Fibroblast of lung (primary cell): ENCODE measurements at places on chromosomes 6 and 20. TPM values are rescaled to one million over a fixed set of nuclear protein-coding genes. Genes with fewer than 3 reads are reported as not detected.
A peak's percentile ranks its signal among the peaks of the same experiment; 100 is the strongest.

The GSTA4 gene
- 47.2 and 51.9 TPM in 2 replicates for polyA plus RNA-seq

DNA sequence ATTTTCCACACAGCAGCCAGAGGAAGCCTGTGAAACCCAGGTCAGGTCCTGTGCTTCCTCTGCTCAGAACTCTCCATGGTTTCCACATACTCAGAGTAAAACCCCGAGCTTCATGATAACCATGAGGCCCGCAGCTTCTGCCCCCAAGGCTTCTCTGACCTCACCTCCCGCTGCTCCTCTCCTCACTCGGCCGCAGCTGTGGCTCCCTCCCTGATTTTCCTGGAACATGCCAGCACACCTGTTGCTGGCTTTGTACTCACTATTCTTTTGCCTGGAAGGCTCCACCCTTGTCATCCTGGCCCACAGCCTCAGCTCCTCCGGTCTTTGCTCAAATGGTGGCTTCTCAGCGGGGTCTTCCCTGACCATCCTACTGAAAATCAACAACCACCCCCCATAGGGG, 341.7 kb downstream of the PREX1 start:
- no peak overlapping the region for H3K27ac ChIP-seq
- no peaks in the 10 kb centered on the region for H3K27me3 ChIP-seq
- H3K4me3 ChIP-seq, result no peak overlapping the region
- H3K36me3 ChIP-seq, result no peaks in the 10 kb centered on the region

The MCCD1 gene
- not detected in 2 replicates for polyA plus RNA-seq

The SLC22A3 gene
- 0.03 TPM in 2 replicates for polyA plus RNA-seq

DNA sequence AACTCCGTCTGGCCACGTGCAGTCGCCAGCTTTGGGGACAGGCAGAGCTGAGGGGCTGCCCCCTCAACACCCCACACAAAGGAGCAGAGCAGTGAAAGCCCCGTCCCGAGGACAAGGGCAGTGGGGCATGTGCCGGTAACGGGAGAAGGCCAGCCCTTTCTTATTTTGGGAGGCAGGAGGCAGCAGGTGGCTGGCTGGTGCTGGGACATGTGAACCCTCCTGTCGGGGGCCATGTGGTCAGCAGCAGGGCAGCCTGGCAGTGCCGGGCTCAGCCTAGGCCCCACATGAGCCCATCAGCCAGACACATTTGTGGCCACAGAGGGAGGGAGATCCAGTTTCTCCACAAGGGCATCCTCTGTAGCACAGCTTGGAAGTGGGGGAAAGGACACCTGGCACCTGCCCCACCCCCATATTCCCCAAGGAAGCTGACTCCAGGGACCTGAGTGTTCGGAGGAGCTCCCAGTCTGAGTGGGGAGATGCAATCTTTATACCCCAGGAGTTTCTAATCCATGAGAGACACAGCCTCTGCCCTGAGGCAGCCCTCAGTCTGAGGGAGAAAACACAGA, 137.6 kb downstream of the MRPL14 start:
- H3K36me3 ChIP-seq, result no peaks in the 10 kb centered on the region
- H3K27ac ChIP-seq, result peak overlapping the region; percentile 59
- H3K4me3 ChIP-seq, result no peak overlapping the region
- H3K27me3 ChIP-seq, result peaks cover 4% of the 10 kb centered on the region
- H3K4me1 ChIP-seq, result peaks cover 19% of the 10 kb centered on the region

DNA sequence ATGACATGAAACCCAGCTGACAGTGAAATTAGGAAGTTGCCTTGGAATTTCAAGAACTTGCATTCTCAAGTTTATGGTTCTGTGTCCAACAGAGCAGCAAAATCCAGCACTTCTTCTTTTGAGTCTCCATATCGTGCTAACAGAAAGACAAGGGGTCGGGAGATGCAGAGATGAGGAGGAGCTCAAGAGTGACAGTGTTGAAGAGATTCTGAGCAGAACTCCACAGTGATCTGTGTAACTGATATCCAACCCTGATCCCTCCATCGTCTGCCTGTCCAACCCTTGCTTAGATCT, 21.2 kb upstream of the BTN1A1 start:
- H3K4me1 ChIP-seq, result peaks cover 5% of the 10 kb centered on the region
- no peak overlapping the region for H3K4me3 ChIP-seq
- no peaks in the 10 kb centered on the region for H3K36me3 ChIP-seq
- H3K27me3 ChIP-seq, result no peaks in the 10 kb centered on the region

The GINS1 gene
- 5.6 and 13.5 TPM in 2 replicates for polyA plus RNA-seq

DNA sequence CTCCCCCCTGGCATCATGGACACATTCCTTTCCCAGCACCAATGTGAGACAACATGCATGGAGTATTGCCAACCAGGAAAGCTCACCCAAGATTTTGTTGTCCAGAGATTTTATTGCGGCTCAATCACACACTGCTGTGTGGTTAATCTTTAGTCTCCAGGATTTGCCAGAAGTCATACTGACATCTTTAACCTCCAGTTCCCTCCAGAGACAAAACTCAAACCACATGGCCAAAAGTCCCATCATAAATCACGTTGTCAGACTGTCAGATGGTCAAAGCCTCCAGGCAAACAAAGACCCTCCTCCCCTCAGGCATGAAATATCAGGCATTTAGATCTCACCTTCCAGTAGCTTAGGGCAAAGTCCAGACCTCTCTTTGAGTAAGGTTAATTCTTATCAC, 97.3 kb upstream of the OPRM1 start:
- H3K4me3 ChIP-seq, result no peak overlapping the region
- DNase-seq, result no peak
- H3K27me3 ChIP-seq, result no peaks in the 10 kb centered on the region
- H3K27ac ChIP-seq, result no peak overlapping the region
- H3K36me3 ChIP-seq, result no peaks in the 10 kb centered on the region
- H3K4me1 ChIP-seq, result no peaks in the 10 kb centered on the region

DNA sequence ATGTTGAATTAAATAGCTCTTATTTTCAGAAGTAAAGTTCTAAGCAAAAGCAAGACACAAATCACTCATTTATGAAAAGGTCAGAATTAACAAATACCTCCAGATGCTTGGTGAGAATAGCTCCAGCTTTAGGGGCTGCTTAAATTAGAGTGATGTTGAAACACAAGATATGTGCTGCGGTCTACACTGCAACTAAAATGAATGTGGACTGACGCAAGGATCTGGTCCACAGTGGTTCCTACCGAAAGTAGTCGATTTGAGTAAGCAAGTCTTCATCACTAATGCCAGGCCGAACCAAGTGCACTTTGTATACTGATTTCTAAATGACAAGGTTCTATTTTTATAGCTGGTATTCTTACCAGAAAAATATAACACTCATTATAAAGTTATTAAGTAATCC, 96.3 kb downstream of the PRDM1 start:
- no peak for DNase-seq
- no peak overlapping the region for H3K4me3 ChIP-seq
- H3K27ac ChIP-seq, result peak overlapping the region; percentile 23
- H3K4me1 ChIP-seq, result peaks cover 6% of the 10 kb centered on the region
- H3K36me3 ChIP-seq, result no peaks in the 10 kb centered on the region

GRCh38 chr6:3623451-3624249, 127.9 kb downstream of the PXDC1 start:
- H3K27me3 ChIP-seq, result peaks cover 10% of the 10 kb centered on the region
- H3K27ac ChIP-seq, result no peak overlapping the region
- no peak for DNase-seq
- H3K4me3 ChIP-seq, result no peak overlapping the region
- no peaks in the 10 kb centered on the region for H3K4me1 ChIP-seq

- no peak for DNase-seq
- no peaks in the 10 kb centered on the region for H3K27me3 ChIP-seq
- peaks cover 2% of the 10 kb centered on the region for H3K4me1 ChIP-seq
- H3K27ac ChIP-seq, result no peak overlapping the region
Observed at GRCh38 chr6:124956018-124956417, 6.2 kb upstream of the RNF217 start.

The ELOVL2 gene
- polyA plus RNA-seq, result 1.7 and 13.9 TPM in 2 replicates

The UFL1 gene
- 12.5 and 14.9 TPM in 2 replicates for polyA plus RNA-seq

The BANF2 gene
- polyA plus RNA-seq, result not detected in 2 replicates

The RALGAPB gene
- polyA plus RNA-seq, result 15.6 and 19.5 TPM in 2 replicates

- H3K27me3 ChIP-seq, result no peaks in the 10 kb centered on the region
- no peak for DNase-seq
- no peaks in the 10 kb centered on the region for H3K36me3 ChIP-seq
- no peaks in the 10 kb centered on the region for H3K4me1 ChIP-seq
- H3K4me3 ChIP-seq, result no peak overlapping the region
Observed at GRCh38 chr6:130216620-130217019, 6.1 kb downstream of the SAMD3 start.

The PTCRA gene
- not detected in 2 replicates for polyA plus RNA-seq

DNA sequence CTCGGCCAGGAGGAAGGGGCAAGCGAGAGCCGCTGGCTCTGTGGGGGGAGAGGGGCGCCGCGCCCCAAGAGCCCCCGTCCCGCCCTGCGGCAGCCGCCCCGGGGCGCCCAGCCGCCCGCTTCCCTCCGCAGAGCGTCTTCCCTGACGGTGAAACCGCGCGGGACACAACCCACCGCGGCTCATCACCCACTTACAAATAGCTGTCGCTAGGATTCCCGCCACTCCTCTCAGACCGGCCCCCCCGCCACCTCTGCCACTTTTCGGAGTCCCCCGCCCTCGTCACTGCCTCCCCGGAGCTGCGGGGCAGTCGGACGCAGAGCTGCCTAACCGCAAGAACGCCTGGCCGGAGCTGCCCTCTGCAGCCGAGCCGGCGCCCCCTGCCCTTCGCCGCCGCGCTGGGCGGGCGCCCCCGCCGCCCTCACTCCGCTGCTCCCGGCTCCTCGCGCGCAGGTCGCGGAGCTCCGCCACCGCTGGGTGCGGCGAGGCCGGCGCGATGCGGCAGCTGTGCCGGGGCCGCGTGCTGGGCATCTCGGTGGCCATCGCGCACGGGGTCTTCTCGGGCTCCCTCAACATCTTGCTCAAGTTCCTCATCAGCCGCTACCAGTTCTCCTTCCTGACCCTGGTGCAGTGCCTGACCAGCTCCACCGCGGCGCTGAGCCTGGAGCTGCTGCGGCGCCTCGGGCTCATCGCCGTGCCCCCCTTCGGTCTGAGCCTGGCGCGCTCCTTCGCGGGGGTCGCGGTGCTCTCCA, at the start of gene SLC35D3:
Gene SLC35D3, plus strand, starts transcription at position 366 of the 749 bp plus-strand sequence. Its CDS starts 128 bp downstream, at position 494.
- peaks cover 33% of the 10 kb centered on the region for H3K27me3 ChIP-seq
- H3K4me1 ChIP-seq, result peaks cover 5% of the 10 kb centered on the region
- no peak within 1 kb of the TSS for H3K27ac ChIP-seq
- H3K4me3 ChIP-seq, result peak within 1 kb of the TSS; percentile 43

DNA sequence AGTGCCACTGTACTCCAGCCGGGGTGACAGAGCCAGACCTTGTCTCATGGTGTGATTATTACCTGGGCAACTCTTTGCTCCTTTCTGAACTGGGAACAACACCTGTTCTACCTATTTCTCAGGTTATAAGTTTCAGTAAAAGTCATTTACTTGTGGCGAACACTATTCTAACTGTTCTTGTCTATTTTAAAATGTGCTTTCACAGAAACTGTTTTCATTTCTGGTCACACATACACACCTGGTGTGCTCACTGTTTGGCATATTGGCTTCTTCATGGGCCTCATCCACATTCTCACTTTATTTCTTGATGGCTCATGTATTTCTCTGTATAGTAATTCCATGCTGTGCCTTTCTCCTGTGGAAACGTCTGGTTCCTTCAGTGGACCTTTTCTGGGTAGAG, 30.5 kb upstream of the XRN2 start:
- H3K4me3 ChIP-seq, result no peak overlapping the region
- no peaks in the 10 kb centered on the region for H3K36me3 ChIP-seq
- no peaks in the 10 kb centered on the region for H3K27me3 ChIP-seq
- H3K27ac ChIP-seq, result no peak overlapping the region

- H3K27ac ChIP-seq, result peak overlapping the region; percentile 81
- H3K27me3 ChIP-seq, result no peaks in the 10 kb centered on the region
- no peaks in the 10 kb centered on the region for H3K36me3 ChIP-seq
Observed at GRCh38 chr6:157032923-157033322, 255.7 kb downstream of the ARID1B start.

DNA sequence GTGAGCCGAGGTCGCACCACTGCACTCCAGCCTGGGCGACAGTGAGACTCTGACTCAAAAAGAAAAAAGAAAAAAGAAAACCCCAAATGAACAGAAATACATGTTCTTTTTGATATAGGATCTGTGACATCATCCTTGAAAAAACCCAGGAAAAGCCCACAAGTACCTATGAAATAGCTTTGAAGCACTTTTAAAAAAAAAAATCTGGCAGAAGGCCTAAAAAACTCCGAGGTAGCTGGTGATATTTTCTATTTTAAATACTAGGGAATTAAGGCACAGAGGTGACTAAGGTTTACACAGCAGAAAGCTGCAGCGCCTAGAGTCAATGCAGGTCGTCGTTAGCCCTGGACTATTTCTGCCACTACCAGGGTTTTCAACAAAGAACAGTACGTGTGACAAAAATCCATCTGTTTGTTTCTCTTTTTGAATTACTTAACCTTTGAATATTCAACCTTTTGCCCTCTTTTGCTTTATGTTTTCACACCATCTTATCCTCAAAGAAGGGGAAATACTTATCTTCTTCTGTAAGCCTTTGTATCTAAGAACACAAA, 39.4 kb upstream of the EEF1A1 start:
- DNase-seq, result no peak
- no peaks in the 10 kb centered on the region for H3K4me1 ChIP-seq
- H3K27me3 ChIP-seq, result no peaks in the 10 kb centered on the region
- no peaks in the 10 kb centered on the region for H3K36me3 ChIP-seq
- no peak overlapping the region for H3K27ac ChIP-seq

The HRH3 gene
- polyA plus RNA-seq, result not detected in 2 replicates

GRCh38 chr6:151022492-151022891, 157.0 kb downstream of the MTHFD1L start:
- H3K27me3 ChIP-seq, result no peaks in the 10 kb centered on the region
- H3K4me1 ChIP-seq, result no peaks in the 10 kb centered on the region
- H3K36me3 ChIP-seq, result peaks cover 8% of the 10 kb centered on the region

GRCh38 chr6:2485116-2485515, 239.7 kb upstream of the GMDS start:
- H3K27me3 ChIP-seq, result no peaks in the 10 kb centered on the region
- H3K27ac ChIP-seq, result no peak overlapping the region
- H3K36me3 ChIP-seq, result no peaks in the 10 kb centered on the region
- no peak overlapping the region for H3K4me3 ChIP-seq

DNA sequence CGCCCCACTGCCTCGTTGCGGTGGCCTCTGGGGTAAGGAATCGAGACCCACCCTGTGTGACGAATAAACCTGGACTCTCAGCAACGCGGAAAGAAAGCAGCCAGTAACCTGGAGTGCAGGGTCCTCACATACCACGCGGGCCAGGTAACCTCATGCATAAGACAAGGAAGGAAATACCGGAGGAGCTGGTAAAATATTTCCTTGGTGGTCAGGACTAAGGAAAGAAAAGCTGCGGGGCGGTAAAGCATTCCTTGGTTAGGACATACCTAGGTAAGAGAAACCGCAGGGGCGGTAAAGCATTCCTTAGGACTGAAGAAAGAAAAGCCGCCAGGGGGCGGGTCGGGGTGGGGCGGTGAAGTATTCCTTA, 80.7 kb downstream of the SYTL3 start:
- no peaks in the 10 kb centered on the region for H3K36me3 ChIP-seq
- DNase-seq, result no peak
- no peaks in the 10 kb centered on the region for H3K4me1 ChIP-seq
- no peak overlapping the region for H3K27ac ChIP-seq

- no peak for DNase-seq
- H3K36me3 ChIP-seq, result no peaks in the 10 kb centered on the region
- no peak overlapping the region for H3K4me3 ChIP-seq
- H3K4me1 ChIP-seq, result no peaks in the 10 kb centered on the region
- no peak overlapping the region for H3K27ac ChIP-seq
- H3K27me3 ChIP-seq, result no peaks in the 10 kb centered on the region
Observed at GRCh38 chr20:60010689-60011458, 52.7 kb downstream of the CDH26 start.
